ENCODE measurements at places on chromosomes 16 and 17. TPM values are rescaled to one million over a fixed set of nuclear protein-coding genes. Genes with fewer than 3 reads are reported as not detected.

- no peak for DNase-seq
Observed at GRCh38 chr17:29445844-29446243, 55.7 kb downstream of the TAOK1 start.

GRCh38 chr17:78890498-78890897, 12.5 kb downstream of the CEP295NL start:
- DNase-seq: peak; percentile 67

GRCh38 chr16:65622151-65622550, 500.3 kb upstream of the CDH11 start:
- DNase-seq: no peak

GRCh38 chr17:81388612-81389367, 6.5 kb upstream of the BAHCC1 start:
- no peak for DNase-seq

DNA sequence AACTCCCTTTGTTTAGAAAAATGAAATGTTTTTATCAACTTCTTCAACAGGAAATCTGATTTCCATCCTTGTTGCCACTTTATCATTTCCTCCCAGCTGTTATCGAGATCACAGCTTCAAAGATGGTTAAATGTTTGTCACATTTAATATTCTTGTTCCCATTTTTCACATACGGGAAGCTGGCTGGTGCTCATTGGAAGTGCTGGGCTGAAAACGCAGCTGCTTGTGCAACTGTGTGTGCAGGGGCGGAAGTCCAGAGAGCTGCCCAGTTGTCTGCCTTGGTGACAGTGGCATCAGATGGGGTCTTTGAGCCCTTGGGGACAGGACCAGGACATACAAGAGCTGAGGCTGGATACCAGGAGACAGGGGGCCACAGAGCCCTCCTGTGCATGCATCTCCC, 549.2 kb upstream of the CDH11 start:
- DNase-seq: no peak

DNA sequence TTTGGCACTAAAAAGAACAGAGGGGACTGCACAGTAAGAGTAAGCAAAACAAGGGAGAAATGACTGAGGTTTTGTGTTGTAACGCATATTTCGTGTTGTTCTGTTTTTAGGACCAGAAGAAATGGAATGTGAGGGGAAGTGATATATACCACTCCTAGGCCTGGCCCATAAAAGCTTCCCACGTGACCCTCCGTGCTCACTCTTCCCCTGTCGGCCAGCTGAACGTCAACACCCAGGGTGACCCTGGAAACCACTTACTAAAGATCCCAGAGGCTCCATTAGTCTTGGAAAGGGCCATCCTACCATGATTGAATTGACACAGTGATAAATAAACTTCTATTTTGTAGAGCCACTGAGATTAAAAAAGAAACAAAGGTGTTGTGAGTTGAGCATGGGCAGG, 79.8 kb downstream of the HELZ start:
- no peak for DNase-seq

- DNase-seq: no peak
Observed at GRCh38 chr17:81151278-81151677, 14.0 kb upstream of the PVALEF start.

- DNase-seq: no peak
Observed at GRCh38 chr16:19883296-19883965, 1.2 kb downstream of the GPRC5B start.

DNA sequence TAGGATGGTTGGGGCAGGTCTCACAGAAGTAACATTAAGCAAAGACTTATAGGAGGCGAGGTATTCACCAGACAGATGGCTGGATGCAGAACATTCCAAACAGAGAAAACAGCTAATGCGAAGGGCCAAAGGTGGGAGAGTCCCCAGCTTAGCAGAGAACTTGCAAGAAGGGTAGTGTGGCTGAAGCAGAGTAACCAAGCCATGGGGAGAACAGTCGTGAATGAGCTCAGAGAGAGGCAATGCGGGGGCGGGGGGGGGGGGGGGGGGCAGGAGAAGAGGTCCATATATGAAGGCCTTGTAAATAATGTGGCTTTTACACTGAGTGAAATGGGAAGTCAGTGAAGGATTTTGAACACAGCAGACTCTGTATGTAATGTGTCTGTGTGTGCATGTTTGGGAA, 81.3 kb downstream of the SMG6 start:
- DNase-seq: no peak

DNA sequence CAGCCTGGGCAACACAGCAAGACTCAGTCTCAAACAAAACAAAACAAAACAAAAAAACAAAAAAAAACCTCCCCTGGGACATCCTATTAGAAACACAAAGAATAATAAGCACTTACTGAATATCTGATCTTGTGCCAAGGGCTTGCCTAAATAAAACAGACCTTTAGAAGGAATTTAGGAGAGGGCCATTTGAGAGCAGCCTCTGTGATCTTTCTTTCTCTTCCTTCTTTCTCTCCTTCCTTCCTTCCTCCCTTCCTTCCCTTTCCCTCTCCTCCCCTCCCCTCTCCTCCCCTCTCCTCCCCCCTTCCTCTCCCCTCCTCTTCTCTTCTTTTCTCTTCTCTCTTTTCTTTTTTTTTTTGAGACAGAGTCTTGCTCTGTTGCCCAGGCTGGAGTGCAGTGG, 12.3 kb downstream of the ITGAL start:
- DNase-seq: no peak

DNA sequence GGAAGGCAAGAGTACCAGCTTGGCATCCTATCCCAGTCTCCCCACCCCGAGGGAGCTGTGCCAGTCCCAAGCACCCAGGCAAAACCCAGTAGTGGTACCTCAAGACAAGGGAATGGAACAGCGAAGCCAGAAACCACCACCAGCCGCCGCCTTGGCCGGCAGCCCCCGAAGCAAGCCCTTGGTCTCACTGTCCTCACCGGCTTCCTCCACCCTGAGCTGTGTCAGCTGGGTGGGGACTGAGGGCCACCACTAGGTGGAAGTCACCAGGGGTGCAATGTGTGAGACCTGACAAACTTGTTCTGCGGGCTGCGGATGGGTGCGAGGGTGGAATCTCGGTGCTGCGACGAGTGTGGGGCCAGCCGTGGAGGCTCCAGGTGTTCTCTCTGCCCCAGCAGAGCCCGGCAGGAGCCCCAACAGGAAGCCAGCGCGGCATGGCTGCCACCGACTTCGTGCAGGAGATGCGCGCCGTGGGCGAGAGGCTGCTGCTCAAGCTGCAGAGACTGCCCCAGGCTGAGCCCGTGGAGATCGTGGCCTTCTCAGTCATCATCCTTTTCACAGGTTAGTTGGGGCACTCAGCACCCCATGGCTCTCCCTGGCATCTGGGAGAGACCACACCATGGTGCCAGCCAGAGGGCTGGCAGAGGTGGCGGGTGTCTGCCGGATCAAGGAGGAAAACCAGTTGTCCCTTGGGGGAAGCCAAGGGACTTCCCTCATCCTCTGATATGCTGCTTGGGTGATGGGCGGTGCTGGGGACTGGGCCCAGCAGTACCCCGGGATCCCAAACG, 6.7 kb downstream of the SMIM5 start:
- DNase-seq: no peak

EFNB3 gene
- under 0.01 TPM for total RNA-seq

- no peak for DNase-seq
Observed at GRCh38 chr17:35214631-35215273, 20.6 kb upstream of the SLC35G3 start.

TNFRSF17 gene
- total RNA-seq: 0.27 TPM

DNA sequence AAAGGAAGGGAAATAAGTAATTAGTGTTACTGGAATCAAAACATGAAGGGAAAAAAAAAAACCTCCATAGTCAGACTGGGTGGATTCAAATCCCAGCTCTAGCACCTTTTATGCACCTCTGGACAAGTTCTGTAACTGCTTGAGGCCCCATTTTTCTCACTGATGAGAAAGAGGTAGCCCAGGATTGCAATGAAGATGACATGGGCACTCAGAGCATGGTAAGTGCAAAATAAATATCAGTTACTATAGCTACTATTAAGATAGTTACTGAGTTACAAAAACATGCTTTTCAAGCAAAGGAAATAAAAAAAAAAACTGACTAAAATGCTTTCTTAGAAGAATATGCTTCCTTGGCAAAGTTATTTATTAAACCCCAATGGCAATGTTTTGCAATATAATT, 58.8 kb downstream of the CEP95 start:
- DNase-seq: no peak

GRCh38 chr17:28174352-28175046, 132.0 kb downstream of the NLK start:
- DNase-seq: no peak

GP1BA gene
- 2.2 TPM for total RNA-seq

DNA sequence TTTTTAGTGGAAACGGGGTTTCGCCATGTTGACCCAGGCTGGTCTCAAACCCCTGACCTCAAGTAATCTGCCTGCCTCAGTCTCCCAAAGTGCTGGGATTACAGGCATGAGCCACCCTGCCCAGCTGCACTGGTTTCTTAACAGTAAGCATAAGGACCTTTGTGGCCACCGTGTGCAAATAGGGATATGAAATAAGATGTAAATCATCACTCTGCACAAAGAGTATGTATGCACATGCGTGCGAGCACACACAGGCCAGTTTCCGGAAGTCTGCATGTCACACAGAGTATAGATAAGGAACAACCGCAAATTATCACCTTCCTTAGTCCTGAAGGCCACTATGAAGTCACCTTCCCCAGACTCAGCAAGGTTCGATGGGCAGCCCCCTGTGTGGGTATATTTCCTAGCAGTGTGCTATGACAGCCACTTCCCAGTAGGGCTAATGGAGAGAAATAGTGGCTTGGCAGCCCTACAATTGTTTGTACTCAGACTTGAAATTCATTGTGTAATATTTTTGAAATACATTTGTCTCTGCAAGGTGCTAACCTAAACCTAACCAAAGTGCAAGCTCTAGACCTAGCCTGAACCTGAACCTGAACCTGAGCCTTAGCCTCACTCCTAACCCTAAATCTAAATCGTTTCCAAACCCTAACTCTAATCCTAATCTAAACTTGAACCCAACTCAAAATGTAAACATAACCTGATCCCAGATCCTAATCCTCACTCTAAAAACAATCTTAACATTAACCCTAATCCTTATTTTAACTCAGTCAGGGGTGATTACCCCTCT, 48.4 kb upstream of the SKAP1 start:
- peak; percentile 93 for DNase-seq

MPV17L gene
- 13.5 TPM for total RNA-seq

- DNase-seq: no peak
Observed at GRCh38 chr17:46949291-46950174, 26.6 kb downstream of the GOSR2 start.

MYH3 gene
- total RNA-seq: 1.6 TPM

- no peak for DNase-seq
Observed at GRCh38 chr17:78892936-78893379, 10.0 kb downstream of the CEP295NL start.

DNA sequence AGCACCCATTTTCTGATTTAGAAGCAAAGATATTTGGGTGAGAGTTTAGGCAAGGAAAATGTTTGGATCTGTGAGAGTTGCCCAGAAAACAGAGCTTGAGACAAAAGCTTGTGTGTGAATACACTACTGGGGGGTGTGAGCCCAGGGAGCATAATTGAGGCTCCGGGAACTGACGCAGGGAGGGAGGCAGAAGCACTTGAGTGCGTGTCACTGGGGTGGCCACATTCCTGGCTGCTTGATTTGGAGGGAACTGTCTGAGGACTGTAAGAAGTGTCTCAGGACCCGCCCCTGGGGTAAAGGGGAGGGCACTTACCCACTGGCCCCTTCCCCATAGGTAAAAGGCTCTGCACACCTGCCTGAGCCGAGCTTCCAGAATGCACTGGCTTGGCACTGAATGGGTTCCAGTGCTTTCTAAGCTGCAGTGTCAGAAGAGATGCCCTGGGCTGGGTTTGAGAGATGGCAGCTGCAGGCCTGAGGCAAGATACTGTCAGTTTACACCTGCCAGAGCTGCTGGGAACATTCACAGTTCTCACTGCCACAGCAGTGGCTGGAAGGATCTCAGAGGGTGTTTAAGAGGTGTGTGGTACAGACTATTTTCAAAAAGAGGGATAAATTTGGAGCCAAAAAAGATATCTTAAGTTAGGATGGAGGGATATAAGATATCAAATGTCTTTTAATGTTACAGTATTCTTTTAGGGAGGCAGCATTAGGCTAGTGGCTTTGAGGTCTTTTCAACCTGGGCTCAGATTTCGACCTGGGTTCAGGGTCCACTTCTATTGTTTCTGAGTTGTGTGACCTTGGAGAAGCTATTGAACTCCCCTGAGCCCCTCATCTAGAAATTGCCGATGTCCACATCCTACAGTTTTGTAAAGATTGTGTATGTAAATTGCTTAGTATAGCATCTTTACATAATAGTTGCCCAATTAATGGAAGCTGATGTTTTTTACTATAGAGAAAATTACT, 6.9 kb upstream of the TEX2 start:
- DNase-seq: no peak

DNA sequence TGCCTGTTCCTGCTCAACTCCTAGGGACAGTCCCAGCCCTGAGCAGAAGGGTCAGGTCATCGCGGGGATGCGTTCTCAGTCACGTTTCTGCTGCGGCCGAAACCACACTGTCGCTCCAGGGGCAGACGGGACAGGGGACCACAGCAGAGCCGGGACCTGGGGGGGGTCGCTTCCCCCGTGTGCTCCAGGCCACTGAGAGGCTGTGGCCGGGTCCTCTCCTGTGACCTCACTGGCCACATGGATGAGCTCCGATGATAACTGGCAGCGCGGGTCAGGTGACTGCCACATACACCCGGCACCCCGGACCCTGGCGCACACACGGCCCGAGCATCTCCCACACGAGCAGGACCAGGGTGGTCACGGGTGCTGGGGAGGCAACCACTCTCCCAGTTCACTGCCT, 12.8 kb downstream of the GNPTG start:
- no peak for DNase-seq

DNA sequence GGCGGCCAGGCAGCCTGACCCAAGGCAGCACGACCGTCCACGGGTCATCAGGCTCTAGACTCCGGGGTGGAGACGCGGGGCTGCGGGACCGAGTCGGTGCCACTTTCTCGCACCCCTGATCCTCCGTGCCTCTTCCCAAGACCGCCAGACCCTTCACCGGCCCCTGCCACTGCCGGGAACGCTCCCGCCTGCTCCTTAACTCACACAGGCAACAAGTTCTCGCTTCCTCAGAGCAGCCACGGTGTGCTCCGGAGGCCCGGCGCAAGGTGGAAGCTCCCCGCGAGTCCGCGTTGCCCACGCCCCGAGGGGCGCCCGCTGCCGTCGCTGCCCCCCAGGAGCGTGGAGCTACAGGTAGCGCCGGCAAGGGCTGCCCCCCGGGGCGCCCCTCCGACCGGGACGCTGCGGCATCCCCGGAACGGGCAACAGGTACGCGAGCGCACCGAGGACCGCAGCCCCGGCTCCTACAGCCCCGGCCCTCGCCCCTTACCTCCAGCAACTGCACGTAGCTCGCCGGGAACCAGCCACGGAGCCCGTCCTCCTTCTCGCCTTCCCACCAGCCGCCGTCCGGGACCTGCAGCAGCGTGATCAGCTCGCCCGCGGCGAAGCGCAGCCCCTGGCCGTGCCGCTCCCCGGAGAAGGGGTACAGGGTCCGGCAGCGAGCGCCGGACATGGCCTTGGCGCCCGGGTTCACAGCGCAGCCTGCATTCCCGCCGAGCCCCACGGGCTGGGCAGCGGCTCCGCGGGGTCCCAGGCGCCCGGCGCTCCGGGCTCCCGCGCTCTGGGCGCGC, 491 bp downstream of the GAS7 start:
- DNase-seq: no peak

TMEM97 gene
- 17.8 TPM for total RNA-seq

Data from hematopoietic multipotent progenitor cell (in vitro differentiated cells).